ENCODE measurements at places on chromosomes 12 and 14.

DNA sequence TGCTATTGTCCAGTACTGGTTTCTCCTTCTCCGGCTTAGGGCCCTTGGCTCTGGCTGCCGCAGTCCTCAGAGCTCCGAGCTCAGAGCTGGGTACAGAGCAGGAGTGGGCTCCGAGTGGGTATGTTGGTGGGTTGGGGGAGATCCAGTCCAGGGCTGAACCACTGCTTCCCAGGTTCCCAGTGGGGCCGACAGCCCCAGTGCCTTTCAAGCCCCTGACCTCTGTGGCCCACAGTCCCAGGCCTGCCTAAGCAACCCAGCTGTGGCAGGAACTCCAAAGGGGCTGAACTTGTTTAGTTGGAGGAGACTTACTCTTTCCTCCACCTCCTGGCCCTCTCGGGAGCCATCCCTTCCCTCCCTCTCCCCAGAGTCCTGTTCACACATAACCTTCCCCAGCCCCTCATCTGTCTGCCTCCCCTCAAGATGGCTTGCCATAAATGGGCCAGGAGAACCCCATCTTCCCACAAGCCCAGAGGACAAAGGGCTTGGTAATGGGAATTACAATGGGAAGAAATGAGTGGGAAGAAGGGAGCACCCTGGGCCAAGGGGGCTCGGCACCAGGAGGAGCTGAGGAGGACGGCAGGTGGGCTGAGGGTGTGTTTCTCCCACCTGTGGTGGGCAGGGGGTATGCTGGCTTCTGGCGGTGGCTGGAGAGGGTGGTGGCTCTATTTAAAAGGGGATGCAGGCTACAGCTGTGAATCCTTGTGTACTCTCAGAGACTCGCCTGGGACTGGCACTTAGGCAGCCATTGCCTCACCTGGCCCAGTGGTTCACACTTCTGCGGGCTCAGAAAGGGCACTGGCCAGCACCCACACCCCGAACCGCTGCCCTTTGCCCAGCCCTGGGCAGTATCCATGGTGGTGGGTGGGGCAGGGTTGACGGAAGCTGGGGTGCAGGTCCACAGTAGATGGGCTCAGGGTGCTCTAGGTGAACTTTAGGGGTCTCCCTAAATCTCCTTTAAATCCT lies 3.8 kb upstream of the MYH6 start:
- no peak for DNase-seq

DNA sequence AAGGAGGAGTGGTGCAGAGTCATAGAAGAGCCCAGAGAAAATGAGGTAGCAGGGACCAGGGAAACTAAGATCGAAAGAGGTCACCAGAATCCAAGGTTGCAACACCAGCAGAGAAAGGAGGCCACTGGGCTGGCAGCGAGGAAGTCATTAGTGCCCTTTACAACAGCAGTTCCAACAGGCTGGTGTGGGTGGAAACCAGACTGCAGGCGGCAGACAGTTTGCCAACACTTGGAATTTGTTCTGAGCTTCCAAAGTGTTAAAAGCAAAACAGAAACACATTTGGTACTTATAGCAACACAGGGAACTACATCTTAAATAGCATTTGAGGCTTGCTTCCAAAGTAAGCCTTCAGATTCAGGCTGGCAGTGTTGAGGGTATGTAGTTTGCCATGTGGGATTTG lies 95.2 kb upstream of the PWP1 start:
- DNase-seq, result no peak

- DNase-seq, result no peak
Observed at GRCh38 chr14:92755495-92755894, 7.1 kb upstream of the LGMN start.

DNA sequence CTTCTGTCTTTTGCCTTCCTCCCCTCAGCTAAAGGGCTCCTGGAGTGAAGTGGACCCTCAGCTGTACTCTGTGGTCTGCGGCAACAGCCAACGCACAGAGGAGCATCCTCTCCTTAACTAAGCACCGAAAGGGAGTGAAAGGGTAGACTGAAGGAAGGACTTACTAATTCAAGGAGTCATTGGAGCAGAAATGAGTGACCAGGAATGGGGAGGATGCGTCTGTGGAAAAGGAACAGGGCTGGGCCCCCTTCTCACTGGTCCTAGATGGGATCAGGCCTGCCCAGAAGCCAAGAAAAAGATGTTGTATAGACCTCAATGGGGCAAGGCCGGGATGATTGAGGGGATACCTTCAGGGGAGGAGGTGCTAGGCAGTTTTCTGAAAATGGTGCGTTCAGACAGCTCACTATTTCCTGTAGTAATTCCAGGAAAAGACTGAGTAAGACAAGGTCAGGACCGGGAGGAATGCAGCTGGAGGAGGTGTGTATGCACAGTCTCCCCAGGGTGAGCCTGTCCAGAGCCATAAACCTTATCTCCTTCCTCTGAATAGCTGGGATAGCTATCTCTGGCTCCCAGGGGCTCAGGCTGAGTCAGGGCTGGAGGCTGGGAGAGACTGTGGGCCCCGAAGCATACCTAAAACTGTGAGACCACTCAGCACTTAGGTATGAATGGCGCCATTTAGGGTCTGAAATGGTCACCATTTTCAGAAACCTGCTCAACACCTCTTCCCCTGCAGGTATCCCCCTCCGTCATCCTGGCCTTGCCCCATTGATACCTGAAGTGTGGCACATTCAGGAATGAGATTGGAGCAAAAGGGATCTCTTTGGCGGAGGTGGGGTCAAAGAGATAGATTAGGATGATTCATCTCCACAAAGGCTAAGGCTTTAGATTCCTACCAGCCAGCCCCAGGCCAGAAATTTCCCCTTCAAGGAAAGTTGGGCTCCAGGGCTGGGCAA lies 20.2 kb upstream of the KRT8 start:
- peak; percentile 95 for DNase-seq

DNA sequence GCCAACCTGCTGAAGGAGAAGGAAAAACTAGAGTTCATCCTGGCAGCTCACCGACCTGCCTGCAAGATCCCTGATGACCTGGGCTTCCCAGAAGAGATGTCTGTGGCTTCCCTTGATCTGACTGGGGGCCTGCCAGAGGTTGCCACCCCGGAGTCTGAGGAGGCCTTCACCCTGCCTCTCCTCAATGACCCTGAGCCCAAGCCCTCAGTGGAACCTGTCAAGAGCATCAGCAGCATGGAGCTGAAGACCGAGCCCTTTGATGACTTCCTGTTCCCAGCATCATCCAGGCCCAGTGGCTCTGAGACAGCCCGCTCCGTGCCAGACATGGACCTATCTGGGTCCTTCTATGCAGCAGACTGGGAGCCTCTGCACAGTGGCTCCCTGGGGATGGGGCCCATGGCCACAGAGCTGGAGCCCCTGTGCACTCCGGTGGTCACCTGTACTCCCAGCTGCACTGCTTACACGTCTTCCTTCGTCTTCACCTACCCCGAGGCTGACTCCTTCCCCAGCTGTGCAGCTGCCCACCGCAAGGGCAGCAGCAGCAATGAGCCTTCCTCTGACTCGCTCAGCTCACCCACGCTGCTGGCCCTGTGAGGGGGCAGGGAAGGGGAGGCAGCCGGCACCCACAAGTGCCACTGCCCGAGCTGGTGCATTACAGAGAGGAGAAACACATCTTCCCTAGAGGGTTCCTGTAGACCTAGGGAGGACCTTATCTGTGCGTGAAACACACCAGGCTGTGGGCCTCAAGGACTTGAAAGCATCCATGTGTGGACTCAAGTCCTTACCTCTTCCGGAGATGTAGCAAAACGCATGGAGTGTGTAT lies 2.4 kb downstream of the FOS start:
- peak; percentile 60 for DNase-seq

GRCh38 chr12:27794818-27795584 lies 15.0 kb upstream of the MANSC4 start:
- no peak for DNase-seq

GRCh38 chr12:116884871-116885270 lies 3.6 kb upstream of the HRK start:
- DNase-seq, result no peak

- DNase-seq, result no peak
Observed at GRCh38 chr12:20268121-20268732, 100.1 kb upstream of the PDE3A start.

GRCh38 chr14:71031000-71031399 lies 123.7 kb downstream of the PCNX1 start:
- no peak for DNase-seq

DNA sequence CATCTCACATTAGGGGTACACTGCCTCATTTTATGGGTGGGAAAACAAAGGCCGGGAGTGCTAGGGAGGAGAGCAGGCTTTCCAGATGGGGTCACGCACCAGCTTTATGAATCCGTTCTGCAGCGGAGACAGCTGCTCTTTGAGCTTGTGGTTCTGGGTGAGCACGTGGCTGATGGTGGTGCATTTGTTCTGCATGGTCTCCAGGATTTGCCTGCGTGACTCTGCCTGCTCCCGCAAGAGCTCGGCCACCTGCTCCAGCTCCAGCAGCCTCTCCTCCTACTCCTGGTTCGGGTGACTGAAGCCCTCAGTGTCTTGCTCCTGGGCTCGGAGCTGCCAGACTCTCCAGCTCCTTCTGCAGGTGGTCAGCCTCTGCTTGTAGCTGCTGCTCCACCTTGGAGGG lies 23.6 kb upstream of the BLTP3B start:
- DNase-seq, result no peak

- no peak for DNase-seq
Observed at GRCh38 chr14:71883094-71883493, 49.1 kb upstream of the RGS6 start.

DNA sequence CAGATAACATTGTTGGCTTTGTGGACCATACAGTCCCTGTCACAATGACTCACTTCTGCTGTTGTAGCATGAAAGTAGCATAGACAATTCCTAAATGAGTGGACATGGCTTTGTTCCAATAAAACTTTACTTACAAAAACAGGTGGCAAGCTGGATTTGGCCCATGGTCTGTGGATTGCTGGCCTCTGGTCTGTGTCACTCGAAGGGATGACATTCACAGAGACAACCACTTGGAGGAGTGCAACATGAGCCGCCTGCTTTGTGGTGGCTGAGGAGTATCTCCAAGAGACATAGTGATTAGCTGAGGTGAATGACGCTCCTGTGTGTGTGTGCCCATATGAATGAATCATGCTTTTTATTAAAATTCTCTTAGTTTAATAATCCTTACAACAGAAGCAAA lies 81.3 kb upstream of the NRXN3 start:
- DNase-seq, result peak; percentile 12

GRCh38 chr14:64303471-64303917 lies 9.3 kb upstream of the ESR2 start:
- peak; percentile 29 for DNase-seq

GRCh38 chr12:100797246-100797645 lies 2.7 kb downstream of the ANO4 start:
- no peak for DNase-seq

- no peak for DNase-seq
Observed at GRCh38 chr14:58882577-58883018, 244.8 kb downstream of the DACT1 start.

DNA sequence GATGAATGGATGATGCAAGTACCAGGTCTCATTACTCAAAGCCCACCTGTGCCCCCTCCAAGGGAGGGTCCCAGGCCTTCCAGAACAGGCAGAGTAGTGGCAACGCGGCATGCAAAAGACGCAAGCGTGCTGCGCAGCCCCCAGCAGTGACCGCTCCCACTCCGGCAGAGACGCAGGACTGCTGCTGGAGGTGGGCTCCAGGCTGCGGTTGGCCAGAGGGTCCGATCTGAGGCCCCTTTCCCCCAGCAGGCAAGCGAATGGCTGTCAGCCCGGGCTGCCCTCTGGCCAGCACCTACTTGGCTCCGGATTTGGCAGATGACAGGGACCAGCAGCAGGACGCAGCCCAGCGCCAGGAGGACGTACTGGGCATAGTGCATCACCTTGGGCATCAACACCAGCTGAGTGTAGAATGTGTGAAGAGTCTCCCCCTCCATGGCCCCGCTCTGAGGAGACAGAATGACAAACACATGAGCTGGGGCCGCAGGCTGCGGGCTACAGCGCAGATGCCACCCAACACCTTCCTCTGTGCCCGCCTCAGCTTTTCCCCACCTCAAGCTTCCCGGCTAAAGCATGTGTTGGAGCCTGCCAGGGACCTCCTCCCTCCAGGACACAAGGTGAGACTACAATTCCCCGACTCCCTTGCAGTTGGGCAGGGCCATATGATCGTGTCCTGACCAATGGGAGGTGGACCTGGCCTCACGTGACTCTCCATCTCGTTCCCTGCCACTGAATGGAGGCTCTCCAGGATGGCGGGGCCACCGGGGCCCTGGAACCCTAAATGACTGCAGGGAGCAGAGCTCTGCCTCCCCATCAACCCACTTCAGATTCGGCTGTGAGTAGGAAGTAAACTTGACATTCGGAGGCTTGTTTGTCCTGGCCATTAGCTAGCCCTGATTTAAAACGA lies 77.4 kb downstream of the SCARB1 start:
- peak; percentile 82 for DNase-seq

GRCh38 chr14:51547260-51547659 lies 104.5 kb upstream of the FRMD6 start:
- DNase-seq, result no peak

DNA sequence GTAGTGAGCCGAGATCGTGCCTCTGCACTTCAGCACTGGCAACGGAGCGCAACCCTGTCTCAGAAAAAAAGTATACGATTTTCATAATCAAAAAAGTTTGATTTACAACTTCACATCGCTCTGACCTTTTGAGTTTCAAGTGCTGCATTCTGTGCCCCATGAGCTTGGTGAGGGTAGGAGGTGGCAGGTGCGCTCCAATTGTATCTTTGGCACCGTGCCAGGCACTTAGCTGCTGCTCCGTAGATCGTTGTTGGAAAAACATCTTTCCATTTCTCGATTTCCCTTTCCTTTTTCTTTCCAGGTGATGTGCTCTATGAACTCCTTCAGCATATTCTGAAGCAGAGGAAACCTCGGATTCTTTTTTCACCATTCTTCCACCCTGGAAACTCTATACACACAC lies 203.7 kb downstream of the ETV6 start:
- no peak for DNase-seq

GRCh38 chr12:51388069-51388799 lies 3.0 kb downstream of the GALNT6 start:
- DNase-seq, result peak; percentile 95

DNA sequence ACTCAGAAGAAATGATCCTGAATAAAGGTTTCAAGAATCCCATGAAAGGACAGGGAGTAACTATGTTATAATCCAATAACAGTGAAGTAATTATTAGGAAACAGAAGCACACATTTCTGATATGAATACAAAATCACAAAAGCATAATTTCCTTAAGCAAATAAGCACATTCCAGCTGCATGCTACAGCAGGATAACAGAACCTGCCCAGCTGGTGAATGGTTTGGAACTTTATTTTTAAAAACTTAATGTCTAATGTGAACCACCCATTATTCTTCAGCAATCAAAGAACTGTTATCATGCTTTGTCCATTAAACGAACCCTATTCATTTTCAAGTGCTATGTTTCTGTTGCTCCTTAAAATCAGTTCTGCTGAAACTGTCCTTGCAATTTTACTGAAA lies 13.4 kb downstream of the SPTLC2 start:
- DNase-seq, result no peak

- DNase-seq, result no peak
Observed at GRCh38 chr14:75811872-75812499, 150.9 kb downstream of the TTLL5 start.

- DNase-seq, result no peak
Observed at GRCh38 chr14:80862983-80863382, 78.6 kb downstream of the CEP128 start.

DNA sequence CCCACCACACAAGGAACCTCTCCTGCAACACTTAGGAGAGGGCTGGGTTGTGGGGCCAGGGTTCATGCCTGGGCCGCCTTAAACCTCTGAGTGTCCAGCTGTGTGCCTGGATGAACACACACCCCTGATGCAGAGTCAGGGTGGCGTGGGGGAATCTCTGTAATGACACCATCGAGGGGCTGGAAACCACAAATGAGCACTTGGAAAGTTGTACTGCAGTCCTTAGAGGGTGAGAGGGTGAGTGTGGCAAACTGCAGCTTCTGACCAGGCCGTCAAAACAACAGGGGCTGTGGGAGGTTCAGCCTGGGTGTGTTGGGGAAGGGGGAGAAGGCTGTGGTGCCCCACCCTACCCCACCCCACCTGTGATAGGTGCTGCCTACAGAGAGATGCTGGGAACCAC lies 12.4 kb upstream of the KRT5 start:
- DNase-seq, result no peak
